ENCODE measurements at places on chromosomes 6 and 20.
A peak's percentile ranks its signal among the peaks of the same experiment; 100 is the strongest.

DNA sequence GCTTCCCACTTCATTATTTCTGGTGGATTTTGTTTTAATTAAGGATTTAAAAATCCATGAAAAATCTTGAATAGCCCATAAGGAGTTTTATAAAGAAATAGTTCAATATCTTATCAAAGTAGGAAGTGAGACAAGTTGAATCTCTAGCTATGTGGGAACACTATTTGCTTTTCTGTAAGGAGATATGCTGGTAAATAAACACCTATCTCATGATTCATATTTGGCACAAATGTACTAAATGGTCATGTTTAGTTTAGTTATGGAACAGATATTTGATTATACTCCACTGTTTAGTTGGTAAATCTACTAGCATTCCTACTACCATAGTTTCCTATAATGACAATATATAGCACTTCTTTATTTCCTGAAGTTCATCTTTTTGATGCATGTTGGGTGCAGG lies 239.9 kb upstream of the CEP162 start:
- no peak for DNase-seq

- no peak for DNase-seq
These were observed 860 bp downstream of the DEFB124 start for GRCh38 chr20:31474097-31474436.

DNA sequence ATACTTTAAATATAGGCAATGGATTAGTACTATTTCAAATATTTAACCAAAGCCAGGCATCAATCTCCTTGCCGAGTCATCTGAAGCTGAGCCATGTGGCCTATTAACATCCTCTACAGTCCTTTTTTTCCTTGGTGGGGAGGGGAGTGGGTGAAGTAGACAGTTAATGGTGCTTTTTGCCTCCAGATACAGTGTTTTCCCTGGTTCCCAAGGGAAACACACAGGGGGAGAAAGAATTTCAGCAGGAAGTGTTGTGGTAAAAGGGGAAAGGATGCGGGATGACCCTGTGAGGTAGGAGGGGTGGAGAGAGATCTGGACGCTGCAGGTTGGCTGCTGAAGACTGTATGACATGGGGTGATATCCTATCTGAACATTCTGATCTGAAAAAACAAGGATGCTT lies 9.6 kb downstream of the CLDN20 start:
- no peak for DNase-seq

DNA sequence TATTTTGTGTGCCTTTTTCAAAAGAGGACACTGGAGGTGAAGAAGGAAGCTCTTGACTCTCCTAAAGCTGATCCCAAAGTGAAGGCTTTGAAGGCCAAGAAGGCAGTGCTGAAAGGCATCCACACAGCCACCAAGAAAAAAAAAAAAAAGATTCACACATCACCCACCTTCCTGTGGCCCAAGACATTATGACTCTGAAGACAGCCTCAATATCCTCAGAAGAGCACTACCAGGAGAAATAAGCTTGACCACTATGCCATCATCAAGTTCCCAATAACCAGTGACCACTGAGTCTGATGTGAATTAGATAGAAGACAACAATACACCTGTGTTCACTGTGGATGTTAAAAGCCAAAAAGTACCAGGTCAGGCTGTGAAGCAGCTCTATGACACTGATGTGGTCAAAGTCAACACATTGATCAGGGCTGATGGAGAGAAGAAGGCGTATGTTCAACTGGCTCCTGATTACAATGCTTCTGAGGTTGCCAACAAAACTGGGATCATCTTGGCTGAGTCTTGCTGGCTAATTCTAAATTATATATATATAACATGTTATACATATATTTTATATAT lies 59.4 kb downstream of the PLCG1 start:
- DNase-seq = no peak

GRCh38 chr20:51609251-51609650 lies 66.7 kb upstream of the NFATC2 start:
- DNase-seq = no peak

DNA sequence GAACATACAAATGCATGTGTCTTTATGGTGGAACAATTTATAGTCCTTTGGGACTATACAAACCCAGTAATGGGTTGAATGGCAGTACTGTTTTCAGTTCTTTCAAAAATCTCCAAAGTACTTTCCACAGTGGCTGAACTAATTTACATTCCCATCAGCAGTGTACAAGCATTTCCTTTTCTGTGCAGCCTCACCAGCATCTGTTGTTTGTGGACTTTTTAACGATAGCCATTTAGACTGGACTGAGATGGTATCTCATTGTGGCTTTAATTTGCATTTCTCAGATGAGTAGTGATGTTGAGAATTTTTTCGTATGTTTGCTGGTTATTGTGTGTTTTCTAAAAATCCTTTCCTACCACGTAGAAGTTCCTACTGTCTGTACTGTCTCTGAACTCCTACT lies 327.2 kb upstream of the ZFP64 start:
- DNase-seq = no peak

- no peak for DNase-seq
These were observed 15.7 kb downstream of the PLAGL2 start for GRCh38 chr20:32191873-32192272.

DNA sequence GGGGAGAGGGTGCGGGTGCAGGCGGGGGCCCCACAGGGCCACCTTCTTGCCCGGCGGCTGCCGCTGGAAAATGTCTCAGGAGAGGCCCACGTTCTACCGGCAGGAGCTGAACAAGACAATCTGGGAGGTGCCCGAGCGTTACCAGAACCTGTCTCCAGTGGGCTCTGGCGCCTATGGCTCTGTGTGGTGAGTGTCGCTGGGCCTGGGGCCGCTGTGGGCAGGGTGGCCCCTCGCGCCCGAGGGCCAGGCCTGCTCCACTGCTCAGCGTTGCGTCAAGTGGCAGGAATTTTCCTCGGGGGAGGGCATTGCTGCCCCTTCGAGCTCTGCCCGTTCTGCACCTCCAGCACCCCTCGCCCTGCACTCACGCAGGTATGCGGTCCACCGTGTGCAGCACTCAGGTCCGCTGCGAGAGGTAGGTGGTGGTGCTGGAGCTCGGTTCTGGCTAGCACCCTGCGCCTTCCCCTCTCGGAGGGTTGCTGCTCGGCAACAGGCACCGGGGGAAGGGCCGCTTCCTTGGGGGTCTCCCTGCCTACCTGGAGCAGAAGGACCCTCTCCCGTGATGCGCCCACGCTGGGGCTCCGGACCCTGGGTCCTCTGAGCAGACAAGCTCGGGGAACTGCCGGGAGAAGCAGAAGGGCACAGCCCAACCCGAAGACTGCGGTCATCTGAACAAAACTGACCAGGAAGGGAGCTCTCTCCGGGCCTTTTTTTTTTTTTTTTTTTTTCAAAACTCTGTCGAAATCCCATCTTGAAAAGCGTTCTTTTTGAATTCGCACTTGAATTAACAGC lies 674 bp downstream of the MAPK14 start:
- DNase-seq = peak; percentile 25

- no peak for DNase-seq
These were observed 9.2 kb upstream of the SLC13A3 start for GRCh38 chr20:46660487-46660886.

- DNase-seq = no peak
These were observed 93.9 kb downstream of the SPTLC3 start for GRCh38 chr20:13102694-13103093.

DNA sequence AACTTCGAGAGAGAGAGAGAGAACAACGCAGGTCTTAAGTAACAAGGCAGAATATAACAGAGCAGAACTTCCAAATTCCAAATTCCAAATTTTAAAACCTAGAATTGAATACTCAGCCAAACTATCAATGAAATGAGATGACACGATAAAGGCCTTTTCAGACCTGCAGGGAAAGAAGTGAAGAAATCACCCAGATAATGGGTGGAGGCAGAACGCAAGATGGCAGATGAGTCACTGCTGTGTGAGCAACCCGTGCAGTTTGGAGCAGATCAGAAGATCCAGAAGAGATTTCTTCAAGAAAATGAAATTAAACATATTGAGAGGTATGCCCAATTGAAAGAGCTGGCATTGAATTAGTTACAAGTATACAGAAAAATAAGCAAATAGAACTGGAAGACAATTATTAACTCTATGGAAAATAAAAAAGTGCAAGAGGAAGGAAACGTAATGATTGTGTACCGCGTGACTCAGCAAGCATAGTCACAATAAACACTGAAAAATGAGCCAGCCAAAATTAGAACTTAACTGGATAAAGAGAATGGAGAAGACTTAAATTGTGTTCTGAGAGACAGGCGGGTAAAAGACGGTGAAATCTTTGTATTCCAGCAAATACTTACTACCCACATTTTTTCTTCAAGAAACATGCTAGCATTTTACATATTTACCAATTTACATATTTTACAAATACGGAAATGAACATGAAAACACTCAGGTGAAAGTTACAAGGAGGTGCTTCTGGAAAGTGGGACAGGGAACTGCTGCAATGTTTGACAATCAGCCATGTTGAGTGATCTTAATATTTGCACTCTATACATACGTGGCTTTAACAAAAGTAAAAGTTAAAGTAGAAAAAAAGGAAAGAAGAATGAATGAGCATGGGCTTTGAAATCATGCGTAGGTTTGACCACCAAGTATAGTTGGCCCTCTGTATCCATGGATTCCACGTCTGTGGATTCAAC lies 87.9 kb upstream of the CDYL start:
- DNase-seq = no peak

DNA sequence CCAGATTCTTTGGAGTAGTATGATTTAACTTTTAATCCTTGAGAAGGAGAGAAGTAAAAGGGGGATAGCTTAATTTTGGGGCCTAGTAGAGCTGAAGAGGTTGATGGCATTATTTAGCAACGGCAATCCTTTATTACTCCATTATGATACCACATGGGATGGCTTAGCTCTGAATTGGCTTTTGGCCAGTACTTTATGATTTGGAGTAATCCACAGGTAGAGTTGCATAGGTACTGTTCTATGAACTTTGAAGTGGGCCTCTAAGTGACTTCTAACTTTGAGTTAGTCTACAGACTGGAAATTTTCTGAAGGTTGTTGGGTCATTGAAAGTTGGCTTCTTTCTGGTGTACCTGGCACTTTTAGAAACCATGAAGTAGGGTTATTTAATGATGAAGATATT lies 11.6 kb downstream of the YWHAB start:
- no peak for DNase-seq

GRCh38 chr6:42200035-42200434 lies 5.3 kb upstream of the GUCA1B start:
- DNase-seq = no peak

DNA sequence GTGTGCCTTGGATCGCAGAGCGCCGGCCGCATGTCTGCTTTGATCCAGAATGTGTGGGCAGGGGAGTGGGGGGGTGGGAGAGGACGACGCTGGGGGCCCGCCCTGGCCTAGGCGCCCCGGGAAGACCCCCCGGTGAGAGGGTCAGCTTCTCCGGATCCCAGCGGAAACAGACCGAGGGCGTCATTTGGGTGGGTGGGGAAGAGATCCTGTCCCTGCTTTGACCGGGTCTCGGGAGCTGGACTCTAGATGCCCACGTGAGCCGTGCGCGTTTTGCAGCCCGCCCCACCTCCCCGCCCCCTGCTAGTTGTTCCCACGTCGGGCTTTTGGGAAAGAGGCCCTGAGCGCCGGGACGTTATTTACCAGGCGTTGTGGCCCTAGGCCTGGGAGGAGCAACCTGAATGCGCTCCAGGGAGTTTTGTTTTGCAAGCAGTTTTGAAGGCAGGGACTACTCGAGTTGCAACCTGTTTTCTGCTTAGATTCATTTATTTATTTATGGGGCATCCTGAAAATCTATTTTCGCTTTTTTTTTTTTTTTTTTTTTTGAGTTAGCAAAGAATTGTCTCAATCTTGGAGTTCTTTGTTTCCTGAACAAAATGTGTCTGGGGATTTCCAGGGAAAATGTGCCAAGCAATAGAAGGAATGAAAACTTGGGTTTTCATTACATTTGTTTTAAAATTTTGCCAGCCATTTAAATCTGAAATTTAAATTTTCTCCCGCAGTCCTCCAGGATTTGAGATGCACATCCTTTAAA lies 1.6 kb downstream of the DSP start:
- peak; percentile 17 for DNase-seq

DNA sequence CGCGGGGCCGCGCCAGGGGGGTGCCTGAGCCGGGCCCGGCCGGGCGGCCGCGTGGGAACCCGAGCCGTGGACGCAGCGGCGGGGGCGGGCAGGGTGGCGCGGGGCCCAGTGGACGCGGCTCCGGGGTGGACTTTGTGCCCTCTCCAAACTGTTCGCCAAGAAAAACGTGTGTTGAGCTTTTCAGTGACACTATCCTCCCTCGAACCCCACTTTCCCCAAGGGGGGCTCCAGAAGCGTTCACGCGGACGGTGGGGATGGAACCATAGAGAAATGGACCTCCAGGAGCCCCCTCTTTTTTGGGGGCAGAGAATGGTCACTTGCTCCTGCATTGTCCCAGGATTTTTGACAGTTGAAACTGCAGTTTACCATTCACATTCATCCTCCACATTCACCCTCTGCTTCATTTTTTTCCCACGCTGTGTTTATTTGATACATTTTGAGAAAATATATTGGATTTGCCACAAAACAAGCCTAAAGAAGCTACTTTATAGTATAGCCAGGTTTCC lies 2.9 kb upstream of the HIVEP1 start:
- no peak for DNase-seq

GRCh38 chr6:32168807-32169591 lies 4.6 kb downstream of the EGFL8 start:
- no peak for DNase-seq

- DNase-seq = no peak
These were observed 266.0 kb upstream of the SOX4 start for GRCh38 chr6:21327326-21328112.

DNA sequence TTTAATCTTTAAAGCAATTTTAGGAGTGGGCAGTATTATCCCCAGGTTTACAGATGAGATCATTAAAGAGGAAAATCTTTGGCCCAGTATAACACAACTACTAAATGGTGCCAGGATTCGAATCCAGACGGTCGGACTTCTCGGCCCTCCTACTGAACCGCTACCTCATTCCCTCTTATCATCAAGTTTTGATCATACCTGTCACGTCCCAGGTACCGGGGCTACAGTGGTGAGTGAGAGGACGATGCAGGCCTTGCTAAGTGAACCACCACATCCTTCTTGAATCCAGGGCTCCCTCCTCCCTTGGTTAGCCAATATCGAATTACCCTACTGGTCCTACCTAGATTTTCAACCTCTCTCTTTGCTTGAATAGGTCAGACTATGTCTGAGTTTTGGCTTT lies 78.1 kb upstream of the PBOV1 start:
- no peak for DNase-seq

DNA sequence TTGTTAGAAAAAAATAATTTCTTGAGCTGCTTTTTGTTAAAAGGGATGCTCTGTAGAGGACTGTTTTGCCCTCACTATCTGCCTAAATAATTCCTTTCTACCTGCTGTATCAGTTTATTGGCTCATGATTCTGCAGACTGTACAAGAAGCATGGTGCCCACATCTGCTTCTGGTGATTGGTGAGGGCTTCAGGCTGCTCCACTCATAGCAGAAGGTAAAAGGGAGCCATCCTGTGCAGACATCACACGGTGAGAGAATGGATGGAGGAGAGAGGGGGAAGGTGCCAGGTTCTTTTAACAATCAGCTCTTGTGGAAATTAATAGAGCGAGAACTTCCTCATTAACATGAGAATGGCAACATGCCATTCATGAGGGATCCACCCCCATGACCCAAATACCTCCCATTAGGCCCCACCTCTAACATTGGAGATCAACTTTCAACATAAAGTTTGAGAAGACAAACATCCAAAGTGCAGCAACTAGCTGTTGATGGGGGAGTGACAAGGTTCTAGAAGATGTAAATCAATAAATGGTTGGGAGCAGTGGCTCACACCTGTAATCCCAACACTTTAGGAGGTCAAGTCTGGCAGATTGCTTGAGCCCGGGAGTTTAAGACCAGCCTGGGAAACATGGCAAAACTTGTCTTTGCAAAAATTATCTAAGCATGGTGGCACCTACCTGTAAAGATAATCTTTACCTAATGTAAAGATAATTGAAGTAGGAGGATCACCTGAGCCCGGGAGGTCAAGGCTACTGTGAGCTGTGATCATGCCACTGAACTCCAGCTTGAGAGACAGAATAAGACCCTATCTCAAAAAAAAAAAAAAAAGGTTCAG lies 15.7 kb upstream of the AHCY start:
- no peak for DNase-seq
